ENCODE measurements at places on chromosomes 11 and 22. TPM values are rescaled to one million over a fixed set of nuclear protein-coding genes. Genes with fewer than 3 reads are reported as not detected.

GRCh38 chr22:39616781-39617180 is 46.2 kb downstream of the CACNA1I start:
- H3K27me3 ChIP-seq, result peaks cover 30% of the 10 kb centered on the region
- no peak overlapping the region for H3K4me3 ChIP-seq
- H3K4me1 ChIP-seq, result peaks cover 11% of the 10 kb centered on the region
- no peaks in the 10 kb centered on the region for H3K36me3 ChIP-seq

GRCh38 chr11:118907051-118908042 is 18.4 kb downstream of the BCL9L start:
- no peaks in the 10 kb centered on the region for H3K27me3 ChIP-seq
- peak overlapping the region; percentile 97 for H3K27ac ChIP-seq
- peaks cover 3% of the 10 kb centered on the region for H3K36me3 ChIP-seq

- H3K27ac ChIP-seq, result no peak overlapping the region
- no peak for DNase-seq
- H3K4me1 ChIP-seq, result peaks cover 11% of the 10 kb centered on the region
- H3K27me3 ChIP-seq, result peaks cover 9% of the 10 kb centered on the region
- no peaks in the 10 kb centered on the region for H3K36me3 ChIP-seq
These were observed 89.7 kb upstream of the SHANK2 start for GRCh38 chr11:71342116-71342515.

DCHS1 gene
- total RNA-seq, result 77.3 TPM

- peaks cover 12% of the 10 kb centered on the region for H3K27me3 ChIP-seq
- peak overlapping the region; percentile 72 for H3K27ac ChIP-seq
- peaks cover 31% of the 10 kb centered on the region for H3K4me1 ChIP-seq
These were observed 453 bp downstream of the GAS2 start for GRCh38 chr11:22666688-22667439.

BAIAP2L2 gene
- 1.9 TPM for total RNA-seq

- peaks cover 2% of the 10 kb centered on the region for H3K27me3 ChIP-seq
- H3K4me1 ChIP-seq, result peaks cover 13% of the 10 kb centered on the region
- no peak overlapping the region for H3K27ac ChIP-seq
- H3K4me3 ChIP-seq, result no peak overlapping the region
- no peaks in the 10 kb centered on the region for H3K36me3 ChIP-seq
These were observed 95.6 kb downstream of the RASSF10 start for GRCh38 chr11:13104619-13105236.

DNA sequence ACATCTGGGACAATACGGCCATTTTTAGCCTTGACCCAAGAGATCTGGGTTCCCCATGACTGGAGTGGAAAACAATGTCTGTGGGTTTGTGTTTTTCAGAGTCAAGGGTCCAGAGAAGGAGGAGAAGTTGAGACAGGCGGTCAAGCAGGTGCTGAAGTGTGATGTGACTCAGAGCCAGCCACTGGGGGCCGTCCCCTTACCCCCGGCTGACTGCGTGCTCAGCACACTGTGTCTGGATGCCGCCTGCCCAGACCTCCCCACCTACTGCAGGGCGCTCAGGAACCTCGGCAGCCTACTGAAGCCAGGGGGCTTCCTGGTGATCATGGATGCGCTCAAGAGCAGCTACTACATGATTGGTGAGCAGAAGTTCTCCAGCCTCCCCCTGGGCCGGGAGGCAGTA is 15.7 kb downstream of the NNMT start:
- peaks cover 2% of the 10 kb centered on the region for H3K4me1 ChIP-seq
- peaks cover 13% of the 10 kb centered on the region for H3K27me3 ChIP-seq
- no peak for DNase-seq
- H3K4me3 ChIP-seq, result no peak overlapping the region
- no peaks in the 10 kb centered on the region for H3K36me3 ChIP-seq
- H3K27ac ChIP-seq, result no peak overlapping the region

FSHB gene
- total RNA-seq, result not detected

- H3K4me3 ChIP-seq, result no peak overlapping the region
- peaks cover 4% of the 10 kb centered on the region for H3K36me3 ChIP-seq
- H3K4me1 ChIP-seq, result peaks cover 4% of the 10 kb centered on the region
- no peak for DNase-seq
These were observed 108.1 kb downstream of the KIAA1671 start for GRCh38 chr22:25060522-25061071.

DNA sequence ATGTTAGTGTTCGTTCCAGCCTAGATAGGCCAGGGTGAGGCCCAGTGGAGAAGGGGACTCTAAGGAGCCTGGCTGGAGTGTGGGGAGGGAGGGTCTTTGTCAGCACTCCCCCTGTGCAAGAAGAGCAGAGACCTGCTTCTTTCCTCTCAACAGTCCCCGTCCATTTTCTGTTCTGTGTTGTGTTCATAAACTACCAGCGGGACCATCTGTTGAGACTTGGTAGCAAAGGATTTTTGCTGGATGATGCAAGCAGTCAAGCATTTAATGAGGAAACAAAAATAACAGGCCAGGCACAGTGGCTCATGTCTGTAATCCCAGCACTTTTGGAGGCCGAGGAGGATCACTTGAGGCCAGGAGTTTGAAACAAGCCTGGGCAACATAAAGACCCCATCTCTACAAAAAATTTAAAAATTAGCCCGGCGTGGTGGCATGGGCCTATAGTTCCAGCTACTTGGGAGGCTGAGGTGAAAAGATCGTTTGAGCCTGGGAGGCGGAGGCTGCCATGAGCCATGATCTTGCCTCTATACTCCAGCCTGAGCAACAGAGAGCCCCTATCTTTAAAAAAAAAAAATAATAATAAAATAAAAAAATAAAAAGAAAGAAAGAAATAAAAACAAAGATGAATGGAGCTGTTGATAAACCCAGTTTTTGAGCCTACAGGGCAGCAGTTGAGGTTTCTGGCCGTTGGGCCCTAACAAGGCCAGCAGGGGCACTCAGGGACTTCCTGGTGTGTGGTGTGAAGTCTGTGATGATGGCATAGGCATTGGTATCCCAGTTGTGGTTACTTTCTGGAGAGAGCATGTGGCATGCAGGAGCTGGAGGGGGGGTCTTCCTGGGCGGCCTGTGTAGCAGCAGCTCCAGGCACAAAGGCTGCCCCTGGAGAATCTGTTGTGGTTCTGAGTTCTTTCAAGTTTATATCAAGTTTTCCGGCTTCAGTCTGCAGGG is 1.7 kb upstream of the TXNRD2 start:
- H3K27me3 ChIP-seq, result no peaks in the 10 kb centered on the region
- peaks cover 34% of the 10 kb centered on the region for H3K4me1 ChIP-seq
- peaks cover 2% of the 10 kb centered on the region for H3K36me3 ChIP-seq
- no peak for DNase-seq
- H3K4me3 ChIP-seq, result peak overlapping the region; percentile 93
- peak overlapping the region; percentile 99 for H3K27ac ChIP-seq

- DNase-seq, result no peak
- peaks cover 5% of the 10 kb centered on the region for H3K27me3 ChIP-seq
- H3K4me1 ChIP-seq, result no peaks in the 10 kb centered on the region
- H3K27ac ChIP-seq, result no peak overlapping the region
- H3K36me3 ChIP-seq, result no peaks in the 10 kb centered on the region
These were observed 102.5 kb downstream of the KCNA4 start for GRCh38 chr11:29914203-29914930.

DNA sequence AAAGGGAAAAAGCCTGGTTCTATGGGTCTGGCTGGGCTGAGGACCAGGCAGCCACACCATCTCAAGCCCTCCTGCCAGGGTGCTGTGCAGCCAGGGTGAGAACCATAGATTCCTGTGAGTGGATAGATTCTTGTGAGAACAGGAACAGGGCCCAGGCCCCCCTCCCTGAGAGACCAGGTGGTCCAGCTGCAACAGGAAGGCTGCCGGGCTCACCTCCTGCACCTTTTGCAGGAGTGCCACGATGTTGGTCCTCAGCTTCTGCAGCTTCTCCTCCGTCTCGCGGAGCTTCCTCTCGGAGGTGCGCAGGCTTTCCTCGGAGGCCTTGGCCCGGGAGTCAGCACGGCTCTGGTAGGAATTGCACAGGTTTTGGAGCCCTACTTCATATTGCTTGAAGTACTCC is 40.8 kb downstream of the MORC2 start:
- H3K27ac ChIP-seq, result no peak overlapping the region
- no peaks in the 10 kb centered on the region for H3K27me3 ChIP-seq
- H3K4me3 ChIP-seq, result no peak overlapping the region

TSPAN4 gene
- 94.1 TPM for total RNA-seq

C11orf91 gene
- 0.65 TPM for total RNA-seq

- H3K4me3 ChIP-seq, result no peak overlapping the region
- no peaks in the 10 kb centered on the region for H3K4me1 ChIP-seq
- DNase-seq, result no peak
- peaks cover 8% of the 10 kb centered on the region for H3K36me3 ChIP-seq
- H3K27me3 ChIP-seq, result no peaks in the 10 kb centered on the region
These were observed 53.0 kb downstream of the GRAMD4 start for GRCh38 chr22:46673205-46673604.

DNA sequence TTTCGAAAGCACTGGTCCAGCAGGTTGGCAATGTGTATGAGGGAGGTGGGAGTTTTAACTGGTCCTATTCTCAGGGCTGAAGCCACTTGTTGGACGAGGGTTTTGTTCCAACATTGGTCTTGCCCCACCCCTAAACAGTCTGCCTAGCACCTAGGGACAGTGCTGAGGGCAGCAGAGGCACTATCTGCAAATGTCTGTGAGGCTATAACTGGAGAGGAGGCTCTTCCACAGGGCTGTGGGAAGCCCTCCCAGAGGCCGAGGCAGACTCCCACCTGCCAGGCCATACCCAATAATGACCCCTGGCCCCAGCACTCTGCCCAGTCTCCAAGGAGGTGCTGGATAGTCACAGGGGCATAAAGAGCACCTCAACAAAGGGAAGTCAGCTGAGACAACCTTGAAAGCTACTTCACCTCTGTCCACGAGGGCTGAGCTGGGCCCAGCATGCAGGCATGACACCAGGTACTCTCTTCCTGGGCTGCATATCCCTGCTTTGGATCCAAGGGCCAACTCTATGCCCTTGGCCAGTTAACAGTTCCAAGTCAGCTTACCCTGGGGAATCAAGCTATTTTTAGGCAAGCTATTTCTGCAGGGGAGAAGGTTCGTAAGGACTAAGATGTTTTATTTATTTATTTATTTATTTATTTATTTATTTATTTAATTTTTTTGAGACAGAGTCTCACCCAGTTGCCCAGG is 40.2 kb upstream of the SLC25A1 start:
- no peak for DNase-seq
- H3K27ac ChIP-seq, result no peak overlapping the region
- H3K4me1 ChIP-seq, result peaks cover 2% of the 10 kb centered on the region
- H3K4me3 ChIP-seq, result no peak overlapping the region
- peaks cover 7% of the 10 kb centered on the region for H3K36me3 ChIP-seq
- H3K27me3 ChIP-seq, result no peaks in the 10 kb centered on the region

DNA sequence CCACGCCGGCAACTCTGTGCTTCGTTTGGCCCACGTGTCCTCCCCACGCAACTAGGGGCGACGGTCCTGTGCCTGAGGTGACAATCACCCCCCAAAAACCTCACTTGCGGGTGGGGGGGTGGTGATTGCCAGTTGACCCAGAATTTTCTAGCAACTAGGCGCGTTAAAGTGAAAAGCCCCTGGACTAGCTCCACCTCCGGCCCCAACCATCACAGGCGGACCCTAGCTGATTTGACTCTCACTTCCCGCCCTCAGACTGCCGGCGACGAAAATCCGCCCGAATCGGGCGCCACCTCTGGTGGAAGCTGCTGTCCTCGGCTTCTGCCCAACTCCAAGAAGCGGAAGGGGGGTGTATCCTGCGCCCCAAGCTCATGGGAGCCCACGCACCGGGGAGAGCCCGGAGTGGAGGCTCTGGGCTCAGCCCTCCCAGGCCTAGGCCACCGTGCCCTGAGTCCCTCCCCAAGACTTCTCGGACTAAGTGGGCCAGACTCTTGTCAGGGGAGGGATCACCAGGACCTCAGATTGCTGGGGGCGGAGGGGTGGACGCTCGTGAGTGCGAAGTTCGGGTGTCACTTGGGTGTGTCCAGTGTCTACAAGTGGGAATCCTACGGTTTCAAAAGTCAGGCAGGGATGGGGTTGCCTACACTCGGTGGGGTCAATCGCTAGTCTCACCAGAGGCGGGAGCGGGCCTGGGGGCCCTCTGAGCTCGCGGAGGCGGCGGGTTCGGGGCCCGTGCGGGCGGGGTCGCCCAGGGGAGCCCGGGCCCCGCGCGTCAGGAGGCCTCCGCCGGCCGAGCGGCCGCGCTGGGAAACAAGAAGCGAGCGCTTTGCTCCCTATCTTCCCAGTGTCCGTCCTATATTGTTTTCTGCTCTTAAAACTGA is 12.3 kb downstream of the PAX6 start:
- H3K4me3 ChIP-seq, result peak overlapping the region; percentile 36
- H3K27me3 ChIP-seq, result peaks cover 97% of the 10 kb centered on the region
- no peak overlapping the region for H3K27ac ChIP-seq
- peaks cover 24% of the 10 kb centered on the region for H3K4me1 ChIP-seq
- no peak for DNase-seq
- no peaks in the 10 kb centered on the region for H3K36me3 ChIP-seq

DNA sequence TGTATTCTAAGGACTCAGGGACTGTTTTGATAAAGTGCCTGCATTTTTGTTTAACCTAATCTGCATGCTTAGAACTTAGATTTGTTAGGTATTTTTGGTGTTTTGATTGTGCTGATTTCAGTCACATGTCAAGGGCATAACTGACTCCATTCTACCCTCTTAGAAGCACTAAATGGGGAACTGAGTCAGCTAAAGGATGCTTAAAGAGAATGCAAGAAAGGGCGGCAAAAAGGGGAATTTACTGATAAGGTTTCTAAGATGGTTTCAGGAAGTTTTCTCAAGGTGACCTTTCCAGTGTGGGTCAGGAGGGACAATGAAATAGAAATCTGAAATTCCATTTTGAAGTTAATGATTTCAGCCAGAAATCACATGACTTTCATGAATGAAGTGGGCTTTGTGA is 43.0 kb downstream of the MMP20 start:
- no peaks in the 10 kb centered on the region for H3K4me1 ChIP-seq
- no peaks in the 10 kb centered on the region for H3K36me3 ChIP-seq
- H3K27me3 ChIP-seq, result no peaks in the 10 kb centered on the region
- no peak overlapping the region for H3K4me3 ChIP-seq
- DNase-seq, result no peak

DNA sequence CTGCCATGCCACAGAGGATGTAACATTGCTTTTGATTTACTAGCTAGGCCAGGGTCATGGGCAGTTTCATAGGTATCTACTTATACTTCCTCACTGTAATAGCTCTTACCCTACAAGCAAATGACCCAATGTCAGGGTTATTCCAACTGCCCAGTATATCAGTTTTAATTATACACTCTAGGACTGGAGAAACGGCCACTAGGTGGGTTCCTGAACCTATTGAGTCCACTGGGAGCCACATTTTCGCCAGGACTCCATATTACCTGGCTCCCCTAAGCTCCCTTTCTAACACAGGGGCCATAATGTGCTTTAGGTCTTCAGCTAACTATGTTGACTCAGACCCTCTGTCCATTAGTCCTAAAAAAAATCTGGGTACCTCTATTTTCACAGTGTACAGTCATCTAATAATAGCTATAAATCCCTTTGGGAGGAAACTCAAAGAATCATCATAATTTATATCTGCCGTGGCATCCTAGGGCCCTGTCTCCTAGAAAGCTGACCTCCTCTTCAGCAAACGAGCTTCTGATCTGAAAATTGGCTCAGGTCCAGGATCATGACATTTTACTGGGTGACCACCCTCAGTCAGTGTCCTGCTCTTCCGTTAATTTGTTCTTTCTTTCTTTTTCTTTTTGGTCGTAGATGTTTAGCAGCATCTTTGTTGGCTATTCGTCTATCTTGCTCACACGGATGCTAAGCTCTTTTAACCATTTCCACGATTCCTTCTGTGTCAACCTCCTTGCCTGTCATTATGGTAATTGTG is 244.3 kb downstream of the FAM76B start:
- no peak overlapping the region for H3K27ac ChIP-seq
- no peak for DNase-seq
- no peaks in the 10 kb centered on the region for H3K27me3 ChIP-seq

POU2AF2 gene
- total RNA-seq, result not detected
